ENCODE measurements at places on chromosomes 5 and 9. TPM values are rescaled to one million over a fixed set of nuclear protein-coding genes. Genes with fewer than 3 reads are reported as not detected.

SPINK13 gene
- total RNA-seq: not detected

DNA sequence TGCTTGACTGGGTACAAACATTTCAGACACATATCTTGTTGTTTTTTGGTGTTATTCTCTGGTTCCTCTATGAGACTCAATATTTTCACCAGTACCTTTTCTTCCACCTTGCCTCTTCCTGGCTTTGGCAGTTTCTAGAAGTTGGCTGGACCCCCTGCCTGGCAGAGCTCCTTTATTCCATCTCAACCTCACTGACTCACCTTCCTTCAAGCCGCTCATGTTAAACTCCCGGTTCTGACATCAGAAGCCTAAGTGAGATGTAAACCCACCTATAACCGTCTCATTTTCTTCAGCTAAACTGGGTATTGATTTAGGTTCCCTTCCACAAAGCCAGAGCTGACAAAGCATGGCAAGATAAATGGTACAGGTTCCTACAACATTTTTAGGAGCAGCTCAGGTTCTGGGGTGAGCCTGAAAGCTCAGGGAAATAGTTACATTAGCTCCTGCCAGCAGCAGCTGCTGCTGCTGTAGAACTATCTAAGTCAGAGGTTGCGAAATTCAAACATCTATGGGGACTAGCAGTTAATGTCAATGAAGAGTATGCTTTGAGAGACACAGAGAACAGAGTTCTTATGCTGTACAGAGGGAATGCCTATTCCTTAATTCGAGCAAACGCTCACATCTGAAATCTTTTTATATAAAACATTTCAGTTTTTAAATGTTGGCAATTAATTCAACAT is 197.1 kb upstream of the NR3C1 start:
- no peak for DNase-seq

GHR gene
- 0.27 TPM for total RNA-seq

DNA sequence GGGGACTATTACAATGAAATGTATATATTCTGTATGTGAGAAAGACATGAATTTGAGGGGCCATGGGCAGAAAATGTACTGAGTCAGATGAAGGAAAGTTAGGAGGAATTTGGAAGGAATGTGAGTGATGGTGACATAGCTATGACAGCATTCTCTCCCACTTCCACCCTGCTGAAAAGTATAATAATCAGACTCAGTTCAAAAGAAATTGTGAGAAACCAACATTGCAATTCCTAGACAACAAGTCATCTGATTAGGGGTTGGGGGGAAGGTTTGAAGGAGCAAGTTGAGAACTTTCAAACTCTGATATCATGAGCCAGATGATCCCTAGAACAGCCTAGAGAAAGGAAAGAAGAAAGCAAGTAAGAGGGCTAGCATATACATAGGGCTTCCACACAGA is 370.6 kb downstream of the DMRTA1 start:
- no peak for DNase-seq

CENPH gene
- total RNA-seq: 56.1 TPM

DNA sequence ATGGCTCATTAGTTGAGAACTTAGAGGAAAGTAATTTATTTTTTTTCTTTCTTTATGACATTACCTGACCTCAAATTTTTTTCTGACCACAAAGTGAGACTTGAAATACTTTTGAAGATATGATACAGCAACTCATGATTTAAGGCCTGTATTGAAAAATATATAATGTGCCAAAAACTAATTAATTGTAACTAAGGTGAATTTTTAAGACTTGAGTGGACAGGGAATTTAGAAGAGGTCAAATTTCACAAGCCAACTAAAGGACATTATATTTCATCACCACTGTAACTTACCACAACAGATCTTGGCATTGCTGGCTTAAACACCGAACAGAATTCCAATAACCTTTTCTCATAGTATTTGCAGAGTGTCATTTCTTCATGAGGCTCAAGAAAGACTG is 1.8 kb downstream of the CCNH start:
- DNase-seq: no peak

DNA sequence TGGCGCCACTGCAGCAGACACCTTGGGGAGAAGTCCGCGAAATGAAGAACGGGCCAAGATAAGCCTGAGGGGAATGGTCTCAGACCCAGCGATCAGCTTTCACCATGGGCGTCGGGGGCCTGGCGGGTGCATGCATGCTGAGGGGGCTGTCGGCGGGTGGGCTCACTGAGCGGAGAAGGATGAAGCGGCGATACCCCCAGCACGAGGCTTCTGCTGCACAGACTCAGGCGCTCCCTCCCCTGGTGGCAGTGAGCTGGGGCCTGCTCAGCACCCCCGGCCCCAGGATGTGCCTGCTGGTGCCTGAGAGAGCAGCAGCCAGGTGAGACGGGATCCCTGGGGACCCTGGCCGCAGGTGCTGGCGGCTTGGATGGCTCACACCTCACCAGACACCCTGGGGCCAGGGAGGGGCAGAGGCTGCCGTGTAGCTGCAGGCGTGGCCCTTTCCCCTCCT is 31.2 kb downstream of the CEP72 start:
- no peak for DNase-seq

GRCh38 chr5:172574871-172575223 is 66.2 kb upstream of the NEURL1B start:
- DNase-seq: no peak

GRCh38 chr9:20611691-20612287 is 10.5 kb downstream of the MLLT3 start:
- DNase-seq: no peak

DMRTA1 gene
- 2.7 TPM for total RNA-seq

DNA sequence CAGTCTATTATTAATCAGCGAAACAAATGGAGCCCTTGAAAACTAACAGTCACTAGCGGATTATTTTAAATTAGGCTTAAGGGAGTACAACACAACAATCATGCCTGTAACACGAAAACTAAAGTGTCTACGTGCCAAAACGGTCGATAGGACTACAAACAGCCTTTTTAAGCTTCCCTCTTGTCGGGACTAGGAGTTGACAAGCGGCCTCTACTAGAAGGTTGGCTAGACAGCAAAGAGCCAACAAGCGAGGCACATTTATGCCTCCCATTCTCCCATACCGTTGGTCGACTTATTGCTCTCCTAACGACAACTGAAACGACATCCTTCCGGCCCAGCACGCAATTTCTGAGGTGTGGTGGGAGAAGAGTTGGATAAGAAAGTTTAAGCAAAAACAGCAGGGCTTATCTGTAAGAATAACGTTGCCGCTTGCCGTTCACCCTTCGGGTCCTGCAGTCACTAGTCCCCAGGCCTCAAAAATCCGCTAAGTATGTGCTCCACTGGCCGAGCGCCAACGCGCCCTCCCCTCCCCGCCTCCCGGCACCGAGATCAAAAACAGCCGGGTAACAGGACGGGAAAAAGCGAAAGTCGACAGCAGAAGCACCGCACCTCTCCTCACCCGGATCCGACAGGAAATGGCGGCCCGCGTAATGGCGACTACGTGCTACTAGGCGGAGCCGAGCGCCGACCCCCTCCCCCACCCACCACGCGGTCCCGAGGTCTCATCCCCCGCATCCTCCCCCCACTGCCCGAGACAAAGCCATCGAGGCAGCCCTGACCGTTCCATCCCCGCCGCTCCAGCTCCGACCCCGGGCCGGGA is 813 bp downstream of the HNRNPK start:
- peak; percentile 71 for DNase-seq

- no peak for DNase-seq
Observed at GRCh38 chr5:111422245-111422644, 90.1 kb downstream of the STARD4 start.

DNA sequence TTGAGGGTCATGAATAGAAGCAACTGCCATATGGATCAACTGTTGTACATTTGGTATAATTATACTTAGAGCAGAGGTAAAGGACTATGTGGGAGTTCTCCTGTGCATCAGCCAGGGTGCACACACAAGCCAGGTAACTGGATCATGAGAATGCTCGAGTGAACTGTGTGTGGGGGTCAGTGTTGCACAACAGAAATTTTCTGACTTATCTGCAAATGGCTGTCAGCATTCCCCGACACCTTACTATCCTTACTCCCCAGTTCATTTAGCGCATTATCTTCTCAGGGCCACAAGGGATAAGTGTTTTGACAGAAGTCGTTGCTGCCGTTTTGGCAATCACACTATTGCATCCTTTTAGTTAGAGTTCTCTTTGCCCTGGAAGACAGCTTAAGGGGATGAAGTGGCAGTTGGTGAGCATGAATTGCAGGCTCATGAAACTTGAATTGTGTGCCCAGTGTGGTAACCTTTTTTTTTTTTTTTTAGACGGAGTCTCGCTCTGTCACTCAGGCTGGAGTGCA is 1.7 kb downstream of the CANX start:
- no peak for DNase-seq

CDC25C gene
- 22.5 TPM for total RNA-seq

GRCh38 chr5:93723681-93724080 is 17.7 kb downstream of the POU5F2 start:
- DNase-seq: no peak

GRCh38 chr9:37464006-37464405 is 1.2 kb downstream of the ZBTB5 start:
- DNase-seq: no peak

GRCh38 chr5:110460837-110461236 is 265.6 kb downstream of the TMEM232 start:
- DNase-seq: no peak

DNA sequence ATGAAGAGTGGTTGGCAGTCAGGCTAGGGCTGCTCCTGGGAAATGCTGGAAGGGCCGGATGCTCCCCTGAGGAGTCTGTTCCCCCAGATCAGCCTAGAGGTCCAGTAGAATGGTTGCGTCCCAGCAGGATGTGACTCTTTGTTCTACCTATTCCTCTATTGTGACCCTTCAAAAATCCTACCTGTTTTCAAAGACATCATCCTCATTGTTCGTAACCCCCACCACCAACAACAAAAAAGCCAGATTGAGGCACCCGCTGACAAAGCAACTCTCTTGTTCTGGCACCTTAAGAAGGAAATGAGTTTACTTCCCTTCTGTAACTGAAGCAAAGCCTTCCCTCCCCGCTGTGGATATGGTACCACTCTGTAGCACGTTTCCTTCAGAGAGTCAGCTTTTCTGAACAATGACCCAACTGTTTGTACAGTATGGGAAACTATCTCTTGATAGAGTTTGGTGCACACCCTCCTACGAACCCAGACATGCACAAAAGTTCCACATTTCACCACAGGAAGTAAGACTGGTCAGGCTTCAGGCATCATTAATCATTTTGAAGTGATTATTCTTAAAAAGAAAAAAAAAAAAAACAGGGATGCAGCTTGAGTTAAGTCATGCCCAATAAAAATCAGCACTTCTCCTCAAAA is 207.2 kb downstream of the ENC1 start:
- no peak for DNase-seq

SLC45A2 gene
- total RNA-seq: 0.36 TPM

DNA sequence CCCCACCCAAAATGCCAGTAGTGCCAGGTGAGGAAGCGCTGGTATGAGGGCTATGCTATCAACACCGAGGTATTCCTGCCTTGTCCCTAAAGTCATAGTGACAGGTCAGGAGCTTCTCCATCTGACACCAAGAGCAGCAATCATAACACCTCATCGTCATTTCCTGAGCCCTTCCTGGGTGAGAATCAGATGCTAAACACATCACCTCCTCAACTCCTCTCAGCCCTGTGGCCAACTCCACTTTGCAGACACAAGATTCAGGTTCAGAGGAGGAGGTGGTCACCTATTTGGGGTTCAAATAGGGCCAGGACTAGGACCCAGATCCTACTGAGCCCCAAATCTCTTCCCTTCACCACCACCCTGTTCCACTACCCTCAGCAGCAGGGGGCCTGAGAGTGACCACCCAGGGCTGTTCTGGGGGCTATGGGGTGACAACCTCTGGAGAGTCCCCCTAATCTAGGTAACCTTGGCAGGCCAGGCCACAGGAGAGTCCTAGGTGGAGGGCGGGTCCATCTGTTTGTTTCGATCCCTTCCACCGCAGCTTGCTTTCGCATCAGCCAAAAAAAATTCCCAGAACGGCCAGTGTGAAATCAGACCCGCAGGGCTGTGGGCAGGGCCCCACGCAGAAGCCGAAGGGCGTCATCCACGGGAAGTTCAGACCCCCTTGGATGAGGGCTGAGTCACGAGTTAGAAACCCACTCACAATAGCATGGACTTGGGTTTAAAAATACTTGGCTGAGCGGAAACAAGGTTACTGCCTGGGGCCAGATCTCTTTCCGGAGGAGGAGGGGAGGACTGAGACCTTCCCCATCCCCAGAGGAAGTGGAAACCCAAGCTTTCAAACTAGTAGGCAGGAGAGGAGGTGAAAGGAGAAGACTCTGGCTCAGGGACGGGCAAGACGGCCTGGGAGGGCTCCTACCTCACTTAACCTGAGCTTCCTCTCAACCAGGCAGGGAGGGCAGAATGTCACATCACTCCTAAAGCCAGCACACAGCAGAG is 8.7 kb downstream of the STK10 start:
- DNase-seq: peak; percentile 25

- DNase-seq: no peak
Observed at GRCh38 chr9:128715436-128715750, 8.5 kb downstream of the ZDHHC12 start.

GRCh38 chr5:174596429-174596828 is 128.0 kb upstream of the MSX2 start:
- DNase-seq: no peak

- no peak for DNase-seq
Observed at GRCh38 chr5:117299224-117299935, 724.8 kb upstream of the SEMA6A start.

SMC2 gene
- total RNA-seq: 50.0 TPM

GRCh38 chr5:170297589-170298462 is at the start of gene LCP2:
TSS of gene LCP2 (minus strand) at chr5:170297777. CDS start at chr5:170297611, 166 bp downstream.
- no peak for DNase-seq

GRCh38 chr5:73312872-73313510 is 135.6 kb downstream of the FOXD1 start:
- DNase-seq: no peak

DNA sequence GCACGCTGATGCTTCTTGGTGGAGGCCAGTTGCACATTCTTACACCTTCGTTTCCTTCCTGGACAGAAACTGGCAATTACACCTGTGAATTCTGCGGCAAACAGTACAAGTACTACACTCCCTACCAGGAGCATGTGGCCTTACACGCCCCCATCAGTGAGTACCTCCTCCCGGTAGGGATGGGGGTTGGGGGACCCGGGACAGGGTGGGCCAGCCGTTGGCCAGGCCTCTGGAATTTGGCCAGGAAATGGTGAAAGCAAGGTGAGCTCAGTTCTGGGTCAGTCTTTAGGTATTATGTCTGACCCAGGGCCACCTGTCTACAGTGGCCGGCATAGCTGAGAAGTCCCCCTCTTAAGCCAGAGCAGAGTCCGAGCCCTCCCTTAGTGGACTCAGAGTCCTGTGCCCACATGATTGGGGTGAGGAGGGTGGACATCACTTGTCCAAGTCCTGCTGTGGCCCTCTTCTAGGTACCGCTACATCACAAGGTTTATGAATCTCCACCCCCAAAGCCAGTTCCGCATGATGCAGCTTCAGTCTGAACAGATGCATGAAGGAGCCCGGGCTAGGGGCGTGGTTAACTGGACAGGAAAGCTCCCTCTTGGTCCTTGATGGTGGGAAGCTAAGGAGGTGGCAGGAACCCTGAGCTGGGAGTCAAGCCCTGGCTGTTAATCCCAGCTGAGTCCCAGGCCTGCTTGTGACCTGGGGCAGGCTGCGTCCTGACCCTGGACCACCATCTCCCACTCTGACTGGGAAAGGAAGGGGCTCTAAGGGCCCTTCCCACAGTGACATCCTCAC is 61.3 kb downstream of the AMBP start:
- no peak for DNase-seq

ROPN1L gene
- total RNA-seq: 0.68 TPM
